ENCODE measurements at places on chromosomes 16 and 17.

- DNase-seq, result no peak
Measured at GRCh38 chr17:34622862-34623623, 43.7 kb downstream of the TMEM132E start.

DNA sequence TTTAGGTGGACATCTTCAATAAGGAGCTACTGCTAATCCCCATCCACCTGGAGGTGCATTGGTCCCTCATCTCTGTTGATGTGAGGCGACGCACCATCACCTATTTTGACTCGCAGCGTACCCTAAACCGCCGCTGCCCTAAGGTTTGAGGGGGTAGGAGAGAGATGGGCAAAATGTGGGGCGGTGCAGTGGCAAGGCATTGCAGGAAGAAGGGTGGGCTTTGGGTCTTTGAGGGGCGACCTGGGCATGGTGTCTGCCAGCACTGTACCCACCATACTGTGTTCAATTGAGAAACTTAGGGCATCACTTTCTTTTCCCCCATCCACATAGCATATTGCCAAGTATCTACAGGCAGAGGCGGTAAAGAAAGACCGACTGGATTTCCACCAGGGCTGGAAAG, 8.6 kb downstream of the SENP3 start:
- no peak for DNase-seq

DNA sequence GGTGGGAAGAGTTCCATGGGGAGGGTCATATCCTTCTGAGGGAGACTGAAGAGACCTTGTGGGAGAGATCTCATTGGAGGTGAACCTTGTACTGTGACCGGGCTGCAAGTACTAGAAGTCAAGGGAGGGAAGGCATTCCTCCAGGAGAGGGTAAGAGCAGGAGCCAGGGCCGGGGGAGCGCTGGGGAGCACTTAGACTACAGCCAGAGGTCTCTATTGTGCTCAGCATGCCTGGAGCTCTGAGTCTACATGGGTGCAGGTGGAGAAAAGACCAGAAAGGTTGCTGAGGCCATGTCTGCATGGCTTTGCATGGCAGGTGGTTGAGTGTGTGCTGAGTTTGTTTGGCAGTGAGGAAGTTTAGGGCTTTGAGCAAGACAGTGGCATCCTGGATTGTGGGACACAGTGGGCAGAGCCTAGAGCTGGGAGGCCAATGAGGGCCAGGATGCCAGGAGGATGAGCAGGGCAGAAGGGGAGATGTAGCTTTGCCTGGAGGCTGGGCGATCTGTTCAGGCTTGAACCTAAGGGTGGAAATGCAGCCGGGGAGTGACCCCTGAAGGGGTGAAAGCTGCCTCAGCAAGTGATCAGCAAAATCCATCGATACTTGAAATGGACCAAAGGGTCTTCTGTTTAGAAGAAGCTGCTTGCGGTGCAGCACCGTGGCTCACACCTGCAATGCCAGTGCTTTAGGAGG, 317.4 kb upstream of the TNRC6C start:
- DNase-seq, result no peak

GRCh38 chr16:87541147-87541871, 48.5 kb upstream of the ZCCHC14 start:
- DNase-seq, result peak; percentile 37

DNA sequence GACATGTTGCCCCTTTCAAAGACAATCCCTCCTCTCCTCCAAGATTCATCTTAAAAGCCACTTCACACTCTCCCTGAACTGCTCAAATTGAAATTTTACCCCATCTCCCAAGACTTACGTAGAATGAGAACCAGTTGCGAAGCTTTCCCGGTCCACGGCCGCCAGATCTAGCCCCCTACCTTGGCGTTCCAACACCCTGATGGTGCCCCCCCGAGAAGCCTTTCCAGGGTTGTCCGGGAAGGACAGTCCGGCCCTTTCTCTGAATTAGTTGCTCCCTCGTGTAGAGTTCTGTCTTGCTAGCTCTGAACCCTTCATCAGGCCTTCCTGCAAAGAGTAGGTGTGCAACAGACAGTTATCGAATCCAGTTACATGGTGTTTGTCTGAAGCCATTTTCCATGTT, 60.0 kb upstream of the DNAH17 start:
- no peak for DNase-seq

GRCh38 chr17:39683295-39683939, 4.4 kb downstream of the PGAP3 start:
- DNase-seq, result no peak

DNA sequence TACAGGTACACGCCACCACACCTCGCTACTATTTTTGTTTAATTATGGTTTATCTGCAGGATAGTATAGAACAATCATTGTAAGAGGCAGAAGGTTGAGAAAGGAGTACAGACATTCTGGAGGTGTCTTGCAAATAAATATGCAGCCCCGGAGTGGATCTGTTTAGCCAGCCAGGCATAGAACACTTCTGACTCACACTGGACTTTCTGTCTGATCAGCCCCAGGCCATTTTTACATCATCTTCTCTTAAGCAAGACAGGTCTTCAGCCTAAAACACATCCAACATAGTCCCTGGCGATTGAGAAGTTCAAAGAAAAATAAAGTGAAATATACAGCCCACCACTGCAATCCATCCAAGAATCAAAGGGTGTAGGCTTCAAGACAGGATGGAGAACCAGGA, 81.4 kb downstream of the XYLT1 start:
- DNase-seq, result no peak
